ENCODE measurements at places on chromosomes 16 and 17. TPM values are rescaled to one million over a fixed set of nuclear protein-coding genes. Genes with fewer than 3 reads are reported as not detected.

- peak; percentile 46 for DNase-seq
Measured at GRCh38 chr17:31654936-31655335, 204.1 kb downstream of the COPRS start.

DNA sequence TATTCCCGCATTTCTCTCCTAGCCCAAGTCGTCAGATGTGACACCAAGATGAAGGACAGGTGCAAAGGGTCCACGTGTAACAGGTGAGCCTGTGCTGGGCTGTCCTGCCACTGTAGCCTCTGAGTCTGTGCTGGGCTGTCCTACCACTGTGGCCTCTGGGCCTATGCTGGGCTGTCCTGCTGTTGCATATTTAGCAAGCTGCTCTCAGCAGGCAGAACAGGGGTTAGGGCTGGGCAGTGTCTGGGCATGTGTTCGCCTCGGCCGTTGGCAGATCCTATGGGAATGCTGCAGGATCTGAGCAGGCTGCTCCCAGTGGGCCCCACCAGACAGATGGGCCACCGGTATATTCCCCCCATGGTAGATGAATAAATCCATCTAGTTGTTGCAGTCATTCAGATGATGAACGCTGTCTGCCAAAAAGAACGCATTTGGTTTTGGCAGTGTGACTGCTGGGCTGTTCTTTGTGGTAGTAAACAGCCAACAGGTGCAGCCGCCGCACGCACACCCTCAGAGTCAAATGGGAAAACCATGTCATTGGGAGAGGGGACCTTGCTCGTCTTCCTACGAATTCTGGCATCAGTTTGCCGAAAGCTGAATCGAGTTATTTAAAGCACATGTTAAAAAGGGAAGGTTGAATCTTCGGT lies 49.2 kb downstream of the CRISPLD2 start:
- DNase-seq, result no peak

DNA sequence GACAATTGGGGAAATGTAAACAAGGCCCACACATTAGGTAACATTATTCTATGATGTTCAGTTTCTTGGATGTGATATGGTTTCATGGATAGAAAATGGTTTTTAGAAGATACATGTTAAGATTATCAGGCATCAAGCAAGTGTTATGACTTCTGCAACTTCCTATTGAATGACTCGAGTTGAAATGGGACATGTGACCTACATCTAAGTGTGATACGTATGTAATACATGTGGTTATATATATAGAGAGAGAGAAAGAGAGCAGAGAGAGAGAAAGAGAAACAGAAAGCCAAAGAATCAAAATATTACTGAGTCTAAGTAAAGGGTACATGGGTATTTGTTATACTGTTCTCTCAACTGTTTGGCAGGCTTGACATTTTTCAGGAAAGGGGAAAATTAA lies 1.7 kb downstream of the TMEM170A start:
- no peak for DNase-seq

- no peak for DNase-seq
Measured at GRCh38 chr17:2957631-2958286, 105.6 kb downstream of the OR1D5 start.

- DNase-seq, result peak; percentile 3
Measured at GRCh38 chr16:89944773-89945172, 3.8 kb upstream of the DEF8 start.

GRCh38 chr17:78771758-78772382 lies 10.2 kb downstream of the CYTH1 start:
- no peak for DNase-seq

- no peak for DNase-seq
Measured at GRCh38 chr16:1614456-1615102, 2.4 kb downstream of the CRAMP1 start.

GRCh38 chr16:84568066-84568465 lies 49.8 kb downstream of the COTL1 start:
- no peak for DNase-seq

GRCh38 chr16:11689031-11689840 lies 21.0 kb downstream of the SNN start:
- DNase-seq, result no peak

GRCh38 chr16:9258423-9259051 lies 167.1 kb downstream of the HAPSTR1 start:
- peak; percentile 25 for DNase-seq

- peak; percentile 88 for DNase-seq
Measured at GRCh38 chr16:24700549-24701392, 28.7 kb upstream of the TNRC6A start.

GRCh38 chr16:22007509-22008214 lies at the start of gene MOSMO:
Gene MOSMO (plus strand): TSS chr16:22008111. CDS start chr16:22008302, 191 bp downstream.
- peak; percentile 81 for DNase-seq

GRCh38 chr16:29811170-29811895 lies 660 bp upstream of the PRRT2 start:
- peak; percentile 98 for DNase-seq

DNA sequence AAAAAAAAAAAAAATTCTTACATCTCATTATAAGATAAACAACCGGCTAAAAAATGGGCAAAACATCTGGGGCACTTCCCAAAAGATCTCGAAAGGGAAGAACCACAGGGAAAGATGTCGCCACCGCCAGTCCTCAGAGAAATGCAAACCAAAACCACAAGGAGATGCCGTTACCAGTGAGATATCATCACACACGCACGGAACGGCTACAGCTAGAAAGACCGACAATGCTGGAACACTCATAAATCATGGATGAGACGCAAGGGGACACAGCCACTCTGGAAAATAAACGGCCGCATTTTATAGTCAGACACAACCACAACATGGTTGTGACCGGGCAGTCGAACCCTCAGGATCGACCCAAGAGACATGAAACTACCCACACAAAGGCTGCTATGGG lies 24.5 kb downstream of the WDR45B start:
- no peak for DNase-seq

CTDNEP1 gene
- total RNA-seq, result 122 TPM

TNK1 gene
- total RNA-seq, result 2.2 TPM

PKMYT1 gene
- 0.72 TPM for total RNA-seq

NAGS gene
- 0.23 TPM for total RNA-seq

TMEM101 gene
- total RNA-seq, result 13.4 TPM

Data from heart left ventricle (tissue), 16 donors.